Fibroblast of mammary gland (primary cell): ENCODE measurements at places on chromosomes 12 and 14.
A peak's percentile ranks its signal among the peaks of the same experiment; 100 is the strongest.

DNA sequence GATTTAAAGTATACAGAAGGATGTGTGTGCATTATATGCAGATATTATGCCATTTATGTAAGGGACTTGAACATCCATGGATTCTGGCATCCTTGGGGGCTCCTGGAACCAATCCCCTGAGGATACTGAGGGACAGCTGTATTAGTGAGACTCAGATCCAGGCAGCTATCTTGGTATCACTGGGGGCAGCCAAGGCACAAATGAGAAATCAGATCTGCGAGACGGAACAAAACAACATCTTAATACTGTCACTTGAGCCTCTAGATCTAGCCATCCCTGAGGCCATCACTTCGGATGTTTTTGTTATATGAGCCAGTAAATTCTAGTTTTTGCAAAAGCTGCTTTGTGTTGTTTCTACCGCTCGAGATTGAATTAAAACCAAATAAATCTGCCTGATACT, 175.1 kb upstream of the SFSWAP start:
- DNase-seq = no peak

GRCh38 chr12:59595883-59596540, at the start of gene SLC16A7:
Gene SLC16A7 (plus strand): TSS chr12:59596029. CDS start chr12:59704802, 108,773 bp downstream.
- peak; percentile 86 for DNase-seq

DNA sequence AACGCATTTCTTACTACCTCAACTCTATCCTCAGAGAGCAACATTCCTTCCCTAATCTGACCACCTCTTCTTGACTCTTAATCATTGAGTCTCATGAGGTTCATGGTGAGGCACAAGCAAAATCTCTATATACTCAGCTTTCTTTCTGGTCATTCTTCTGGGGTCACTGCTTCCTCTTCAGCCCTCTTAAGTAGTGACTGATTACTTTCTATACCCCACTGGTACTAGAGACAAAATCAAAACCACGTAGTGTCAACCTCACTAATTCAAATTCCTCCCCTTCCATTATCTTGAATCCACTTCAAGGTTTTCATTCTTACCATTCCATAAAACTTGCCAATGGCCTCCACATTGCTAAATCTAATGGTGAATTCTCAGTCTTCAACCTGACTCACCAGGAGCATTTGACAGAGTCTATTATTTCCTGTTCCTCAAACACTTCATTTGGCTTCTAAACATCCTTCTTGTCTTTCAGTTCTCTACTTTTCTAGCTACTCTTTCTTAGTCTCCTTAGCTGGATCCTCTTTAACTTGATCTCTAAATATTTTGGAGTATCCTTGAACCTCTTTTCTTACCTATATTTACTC, 6.8 kb downstream of the WDHD1 start:
- no peak for DNase-seq

DNA sequence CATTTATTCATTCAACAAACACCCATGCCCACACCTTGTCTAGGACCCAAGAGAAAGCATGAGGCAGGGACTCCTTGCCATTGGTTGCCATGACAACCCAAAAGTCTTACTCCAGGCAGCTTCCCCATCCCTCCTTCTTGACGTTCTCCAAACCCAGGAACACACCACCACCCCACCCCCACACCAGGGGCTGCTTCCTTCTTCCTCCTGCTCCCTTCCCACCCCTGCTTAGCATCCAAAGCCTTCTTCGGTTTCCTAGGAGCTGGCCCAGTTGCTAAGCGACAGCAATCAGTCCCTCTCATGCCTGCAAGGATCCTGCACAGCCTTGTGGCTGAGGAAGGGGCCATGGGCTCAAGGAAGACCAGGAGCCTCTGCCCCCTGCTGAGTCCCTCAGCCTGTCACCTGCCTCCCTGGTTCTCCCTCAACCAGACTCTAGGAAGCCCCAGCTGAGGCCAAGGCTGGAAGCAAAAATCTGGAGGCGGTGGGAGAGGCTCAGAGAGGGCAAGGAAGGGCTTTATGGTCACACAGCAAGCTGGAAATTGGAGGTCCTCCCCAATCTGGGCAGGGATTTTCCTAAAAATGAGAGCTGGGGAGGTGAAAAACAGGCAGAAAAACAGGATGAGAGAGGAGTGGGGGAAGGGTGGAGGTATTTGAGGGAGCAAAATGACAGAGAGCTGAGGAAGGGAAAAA, 15.4 kb downstream of the RASAL1 start:
- no peak for DNase-seq

DNA sequence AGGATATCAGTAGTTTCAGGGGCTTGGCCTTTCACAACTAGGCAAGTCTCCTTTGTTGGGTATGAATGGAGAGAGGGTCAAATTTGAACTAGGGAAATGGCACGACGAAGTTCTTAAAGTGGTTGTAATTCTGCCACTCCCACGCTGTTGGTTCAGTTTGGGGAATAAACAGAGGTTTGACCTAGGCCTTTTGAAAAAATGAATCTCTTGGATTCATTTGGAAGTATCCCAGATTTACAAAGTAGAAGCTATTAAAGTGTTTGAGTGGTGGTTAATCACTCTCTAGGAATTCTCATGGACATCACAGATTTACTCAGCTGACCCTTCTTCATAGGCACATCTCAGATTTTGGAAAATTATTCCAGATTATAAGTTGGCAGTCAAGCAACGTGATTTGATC, 14.8 kb downstream of the BATF start:
- peak; percentile 29 for DNase-seq

- DNase-seq = peak; percentile 15
Observed at GRCh38 chr12:28486521-28486920, 296.3 kb downstream of the CCDC91 start.

- DNase-seq = no peak
Observed at GRCh38 chr12:30191696-30192455, 408.1 kb upstream of the TMTC1 start.

DNA sequence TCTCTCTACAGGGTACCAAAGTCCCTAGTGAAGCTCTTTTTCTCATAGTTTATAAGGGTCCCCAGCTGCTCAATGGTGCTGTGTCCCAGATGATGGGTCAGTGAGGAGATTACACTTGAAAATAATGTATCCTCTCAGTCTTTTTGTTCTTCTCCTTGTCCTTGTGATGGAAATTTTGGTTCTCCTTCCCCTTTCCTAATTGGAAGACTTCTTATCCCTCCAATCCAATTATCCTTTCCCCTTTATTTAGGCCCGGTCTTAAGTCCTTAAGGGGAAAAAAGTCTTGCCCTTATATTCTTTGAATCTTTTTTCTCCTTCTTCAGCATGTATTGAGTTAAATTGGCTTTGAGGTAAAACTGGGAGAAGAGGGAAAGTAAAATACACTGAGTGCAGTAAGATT, 126.1 kb upstream of the PTPRQ start:
- DNase-seq = no peak

DNA sequence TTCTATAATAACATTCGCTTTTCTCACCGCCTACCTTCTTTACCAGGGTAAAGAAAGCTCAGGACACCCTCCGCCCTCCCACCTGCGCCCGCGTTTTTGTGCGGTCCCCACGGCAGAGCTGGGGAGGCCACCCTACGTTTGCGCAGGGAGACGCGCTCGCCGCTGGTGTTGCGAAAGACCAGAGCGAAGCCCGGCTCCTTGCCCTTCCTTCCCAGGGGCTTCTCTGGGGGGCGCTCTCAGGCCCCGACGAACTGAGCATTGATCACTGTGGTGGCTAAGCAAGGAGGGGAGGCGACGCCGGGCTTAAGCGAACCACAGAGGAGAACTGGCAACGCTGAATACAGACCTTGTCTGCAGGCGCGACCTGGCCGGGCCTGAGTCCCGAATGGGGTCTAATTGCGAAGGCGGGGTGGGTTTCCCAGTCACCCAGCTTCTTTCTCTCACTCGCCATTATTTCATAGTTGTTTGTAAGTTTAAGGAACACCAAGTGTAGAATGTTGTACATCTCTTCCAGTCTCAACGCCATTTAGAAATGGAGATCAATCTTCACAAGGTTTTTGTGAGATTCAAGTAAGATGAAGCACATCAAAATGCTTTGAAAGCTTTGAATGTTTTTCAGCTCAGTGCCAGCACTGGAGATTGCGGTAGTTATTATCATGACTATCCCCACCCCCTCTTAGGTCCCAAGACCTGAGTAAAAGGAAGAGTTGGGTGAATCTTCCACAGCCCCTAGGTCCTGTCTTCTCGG, 1.7 kb upstream of the NKX2-1 start:
- no peak for DNase-seq

- peak; percentile 57 for DNase-seq
Observed at GRCh38 chr14:90721619-90722305, 94.5 kb downstream of the TTC7B start.

- no peak for DNase-seq
Observed at GRCh38 chr12:103580026-103580425, 7.0 kb upstream of the STAB2 start.

DNA sequence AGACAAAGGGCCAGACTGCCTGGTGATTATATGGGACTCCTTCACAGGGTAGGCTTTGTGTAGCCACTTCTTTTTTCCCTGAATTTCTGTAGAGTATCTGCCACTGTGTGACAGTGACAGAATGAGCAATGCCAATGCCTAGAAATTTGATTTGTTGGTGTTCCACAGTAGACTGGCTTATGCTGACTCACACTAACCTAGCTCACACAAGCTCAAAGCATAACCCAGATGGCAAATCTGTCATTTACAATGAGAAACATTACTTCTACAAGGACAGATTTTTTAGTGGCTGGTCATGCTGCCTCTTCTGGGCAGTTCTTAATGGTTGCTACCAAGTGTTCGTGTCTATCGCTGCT, 15.9 kb downstream of the CFAP251 start:
- DNase-seq = no peak
